ENCODE measurements at places on chromosomes 16 and 17. TPM values are rescaled to one million over a fixed set of nuclear protein-coding genes. Genes with fewer than 3 reads are reported as not detected.

The ATP1B2 gene
- not detected for total RNA-seq

The PMP22 gene
- 111 TPM for total RNA-seq

The NUPR1 gene
- 56.1 TPM for total RNA-seq

The DRC3 gene
- total RNA-seq: 1.8 TPM

The TPSD1 gene
- not detected for total RNA-seq
